Glomerular endothelial cell (primary cell): ENCODE measurements at places on chromosomes 2 and 18. TPM values are rescaled to one million over a fixed set of nuclear protein-coding genes. Genes with fewer than 3 reads are reported as not detected.

Gene HTR2B
- total RNA-seq = 0.19 and 1.2 TPM in 2 replicates

Gene CYP27C1
- 1.9 and 2.3 TPM in 2 replicates for total RNA-seq

Gene DSG4
- total RNA-seq = not detected in 2 replicates

Gene BBS5
- total RNA-seq = 3.0 and 5.5 TPM in 2 replicates

Gene UGT1A10
- total RNA-seq = not detected in 2 replicates

Gene AGXT
- total RNA-seq = not detected in 2 replicates

Gene GAREM1
- total RNA-seq = 0.82 and 0.92 TPM in 2 replicates

GRCh38 chr18:57579934-57580333 lies 6.6 kb downstream of the FECH start:
- DNase-seq = no peak

DNA sequence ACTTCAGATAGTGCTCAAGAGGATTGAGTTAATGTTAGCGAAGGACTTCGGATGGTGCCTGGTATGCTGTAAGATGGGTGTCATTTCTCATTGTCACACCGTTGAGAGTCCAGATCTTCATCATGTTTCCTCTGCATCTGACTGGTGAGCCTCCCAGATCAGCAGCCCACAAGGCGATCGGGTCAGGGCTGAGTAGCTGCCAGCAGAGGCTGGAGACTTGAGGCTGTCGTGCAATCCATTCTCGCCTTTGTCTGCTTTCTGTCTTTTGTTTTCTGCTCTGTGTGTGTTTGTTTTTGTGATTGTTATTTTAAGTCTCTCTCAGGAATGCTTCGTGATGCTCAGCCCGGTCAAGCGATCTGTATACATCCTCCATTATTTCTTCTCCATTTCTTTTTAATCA lies 95.8 kb downstream of the TGOLN2 start:
- DNase-seq = no peak

- no peak for DNase-seq
These were observed 343.1 kb upstream of the SLC39A10 start for GRCh38 chr2:195313962-195314361.

DNA sequence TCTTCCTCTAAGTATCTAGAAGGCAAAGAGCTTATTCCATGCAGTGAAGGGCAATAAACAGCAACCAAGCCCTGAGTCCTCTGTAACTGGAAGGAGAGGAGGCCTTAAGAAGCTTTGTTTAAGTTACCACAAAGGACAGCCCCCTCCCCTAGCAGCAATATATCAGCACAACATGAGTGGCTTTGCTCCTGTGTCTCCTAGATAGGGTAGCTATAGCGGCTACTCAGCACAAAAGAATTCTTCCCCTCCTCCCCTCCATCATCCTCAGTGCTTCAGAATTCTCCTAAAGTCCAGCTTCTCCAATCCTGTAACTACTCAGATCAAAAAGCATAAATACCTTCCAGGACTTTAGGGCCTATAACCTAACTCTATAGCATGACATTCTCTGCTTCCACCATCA lies 16.5 kb downstream of the SUMO1 start:
- DNase-seq = no peak

GRCh38 chr2:46171996-46172546 lies 125.1 kb upstream of the EPAS1 start:
- DNase-seq = no peak
